ENCODE measurements at places on chromosomes 2 and 18. TPM values are rescaled to one million over a fixed set of nuclear protein-coding genes. Genes with fewer than 3 reads are reported as not detected.

DNA sequence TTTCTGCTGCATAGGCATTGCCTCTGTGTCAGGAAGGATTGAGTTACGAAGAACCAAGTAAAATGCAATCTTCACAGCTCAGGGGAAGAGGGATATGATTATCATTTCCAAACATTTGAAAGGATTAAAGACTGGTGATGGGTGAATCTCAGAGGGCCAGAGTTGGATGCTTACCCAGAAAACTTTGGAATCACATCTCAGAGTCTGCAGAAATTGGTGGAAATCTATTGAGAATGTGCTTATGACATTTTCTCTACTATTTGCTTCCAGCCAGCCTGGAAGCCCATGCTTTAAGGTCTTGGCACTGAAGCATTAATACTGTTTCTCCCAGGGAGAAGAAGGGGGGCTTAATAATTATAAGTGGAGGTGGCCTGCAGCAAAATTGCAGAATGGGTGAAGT is 1301.4 kb upstream of the PIK3C3 start:
- no peak for DNase-seq

GRCh38 chr2:144334551-144334950 is 185.4 kb downstream of the ZEB2 start:
- no peak for DNase-seq

Gene VWC2L
- total RNA-seq = not detected

GRCh38 chr2:162732946-162733698 is 105.4 kb downstream of the KCNH7 start:
- no peak for DNase-seq

Gene BOLL
- total RNA-seq = not detected

GRCh38 chr2:149049142-149049541 is 10.6 kb downstream of the LYPD6B start:
- DNase-seq = no peak

Gene ALPI
- not detected for total RNA-seq

Gene FOXI3
- not detected for total RNA-seq

Gene MYO5B
- total RNA-seq = 7.7 TPM

Gene DCC
- total RNA-seq = not detected

Gene STON1
- total RNA-seq = 6.4 TPM

- no peak for DNase-seq
Measured at GRCh38 chr2:194465641-194466040, 1191.4 kb upstream of the SLC39A10 start.

All from right atrium auricular region (tissue), 2 donors.